ENCODE measurements at places on chromosomes 3 and 15. TPM values are rescaled to one million over a fixed set of nuclear protein-coding genes. Genes with fewer than 3 reads are reported as not detected.

BFSP2 gene
- total RNA-seq, result not detected

ARL13B gene
- 12.2 TPM for total RNA-seq

SOX14 gene
- total RNA-seq, result not detected

PRC1 gene
- total RNA-seq, result 203 TPM

STOML1 gene
- total RNA-seq, result 13.0 TPM

RTP4 gene
- total RNA-seq, result not detected

MCTP2 gene
- not detected for total RNA-seq

C3orf49 gene
- total RNA-seq, result not detected

LPP gene
- 8.5 TPM for total RNA-seq

PPP2R3A gene
- total RNA-seq, result 3.3 TPM

DNAH12 gene
- total RNA-seq, result 0.03 TPM

DUT gene
- total RNA-seq, result 112 TPM

IL17RD gene
- total RNA-seq, result 1.3 TPM

SLC28A1 gene
- 0.05 TPM for total RNA-seq

ARPIN gene
- 11.8 TPM for total RNA-seq

GOLGA8Q gene
- 0.18 TPM for total RNA-seq

SPESP1 gene
- not detected for total RNA-seq

DUOX2 gene
- 0.06 TPM for total RNA-seq

AMIGO3 gene
- total RNA-seq, result 0.41 TPM

SLC26A6 gene
- 20.3 TPM for total RNA-seq

ULK3 gene
- 38.2 TPM for total RNA-seq

RETNLB gene
- not detected for total RNA-seq

ADGRG7 gene
- not detected for total RNA-seq

P2RY13 gene
- not detected for total RNA-seq

GOLGA6C gene
- total RNA-seq, result not detected

AEN gene
- 72.0 TPM for total RNA-seq

THBS1 gene
- 23.9 TPM for total RNA-seq

HTR3D gene
- not detected for total RNA-seq

SH3GL3 gene
- 0.67 TPM for total RNA-seq

NDUFB4 gene
- total RNA-seq, result 211 TPM

HYKK gene
- 5.8 TPM for total RNA-seq

GPR62 gene
- not detected for total RNA-seq

CCR9 gene
- total RNA-seq, result not detected

NANOGP8 gene
- total RNA-seq, result not detected

IGDCC3 gene
- total RNA-seq, result 0.08 TPM

FOXB1 gene
- total RNA-seq, result not detected

SLC28A2 gene
- total RNA-seq, result not detected

STRIT1 gene
- total RNA-seq, result not detected

CCRL2 gene
- 0.18 TPM for total RNA-seq

KCNH8 gene
- not detected for total RNA-seq

SAMD7 gene
- not detected for total RNA-seq

SCN11A gene
- total RNA-seq, result not detected

SPPL2A gene
- total RNA-seq, result 98.0 TPM

Measured in A549 treated with CORT108297 at 1 μM for 4 hours (cell line).